ENCODE measurements at places on chromosomes 11 and 22. TPM values are rescaled to one million over a fixed set of nuclear protein-coding genes. Genes with fewer than 3 reads are reported as not detected.

- no peak overlapping the region for H3K27ac ChIP-seq
- no peak overlapping the region for H3K4me3 ChIP-seq
- no peaks in the 10 kb centered on the region for H3K36me3 ChIP-seq
- no peaks in the 10 kb centered on the region for H3K27me3 ChIP-seq
- no peak for DNase-seq
Observed at GRCh38 chr11:17600316-17601255, 53.5 kb downstream of the OTOG start.

Gene A4GALT
- not detected for total RNA-seq

DNA sequence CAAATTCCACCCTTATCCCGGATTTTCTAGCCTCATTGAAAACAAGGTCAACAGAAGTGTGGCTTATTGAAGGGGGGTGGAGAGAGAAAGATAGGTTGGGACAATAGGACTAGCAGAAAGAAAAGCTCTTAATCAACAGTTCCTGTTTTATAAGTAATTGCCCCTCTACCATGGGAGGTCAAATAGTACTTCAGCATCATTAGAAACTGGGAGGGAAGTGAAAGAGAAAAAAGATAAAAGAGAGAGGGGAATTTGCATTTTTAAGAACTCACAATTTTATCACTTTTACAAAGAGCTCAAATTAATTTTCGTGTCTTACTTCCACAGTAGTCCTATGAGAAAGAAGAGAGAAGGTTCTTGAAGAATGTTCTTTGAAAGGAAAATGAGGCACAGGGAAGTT is 89.2 kb downstream of the AMOTL1 start:
- H3K36me3 ChIP-seq, result no peaks in the 10 kb centered on the region
- no peak overlapping the region for H3K4me3 ChIP-seq
- no peaks in the 10 kb centered on the region for H3K4me1 ChIP-seq

GRCh38 chr22:23250056-23250784 is 69.9 kb downstream of the BCR start:
- no peak for DNase-seq
- peaks cover 50% of the 10 kb centered on the region for H3K4me1 ChIP-seq
- H3K27ac ChIP-seq, result peak overlapping the region; percentile 35

DNA sequence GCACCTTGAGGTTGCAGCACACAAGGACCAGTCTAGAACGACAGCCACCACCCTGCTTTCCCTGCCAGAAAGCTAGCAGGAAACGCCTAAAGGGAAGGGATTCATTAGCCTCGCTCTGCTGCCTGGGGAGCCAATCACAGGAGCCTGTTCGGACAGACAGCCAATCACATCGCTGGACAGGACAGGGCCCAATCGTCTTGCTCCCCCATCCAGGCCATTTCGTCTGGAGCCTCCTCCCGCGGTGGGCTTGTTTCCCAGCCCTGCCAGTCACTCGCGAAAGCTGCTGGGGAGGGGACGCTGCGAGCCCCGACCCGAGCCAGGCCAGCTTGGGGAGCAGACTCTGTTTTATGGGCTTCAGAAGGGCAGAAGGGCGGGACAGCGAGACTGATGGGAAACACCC is 79.8 kb upstream of the NCAM1 start:
- no peak overlapping the region for H3K27ac ChIP-seq
- no peaks in the 10 kb centered on the region for H3K4me1 ChIP-seq

DNA sequence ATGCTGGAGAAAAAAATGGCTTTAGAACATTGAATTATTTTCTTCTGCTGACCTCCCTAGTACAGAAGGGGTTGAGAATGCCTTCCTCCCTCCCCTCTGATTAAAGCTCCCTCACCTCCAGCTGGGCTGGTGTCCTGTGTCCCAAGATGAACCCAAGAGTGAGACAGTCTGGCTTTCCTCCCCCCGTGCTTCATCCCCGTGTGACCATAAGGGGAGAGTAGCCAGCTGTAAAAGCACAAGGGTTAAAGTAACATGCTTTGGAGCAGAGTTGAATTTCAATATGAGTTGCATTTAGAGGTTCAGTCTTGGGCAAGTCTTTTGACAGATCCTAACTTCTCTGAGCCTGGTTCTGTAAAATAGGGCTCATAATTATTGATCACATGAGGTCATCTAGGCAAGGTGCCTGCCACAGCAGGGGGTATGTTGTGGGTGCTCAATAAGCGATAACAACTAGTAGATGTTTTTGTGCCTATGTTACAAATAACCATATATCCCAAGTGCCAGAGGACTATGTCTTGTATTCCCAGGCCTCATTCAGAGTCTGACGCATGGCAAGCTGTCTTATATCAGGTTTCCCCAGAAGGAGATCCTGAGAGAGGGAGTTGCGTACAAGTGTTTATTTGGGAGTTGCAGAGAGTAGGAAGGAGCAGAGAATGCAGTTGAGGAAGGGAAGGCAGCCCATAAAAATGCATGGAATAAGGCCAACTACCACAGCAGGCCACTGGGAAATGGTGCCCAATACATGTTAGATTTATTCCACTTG is 4.1 kb downstream of the PRG2 start:
- H3K4me1 ChIP-seq, result no peaks in the 10 kb centered on the region
- no peak overlapping the region for H3K4me3 ChIP-seq
- DNase-seq, result no peak
- no peak overlapping the region for H3K27ac ChIP-seq

- peaks cover 67% of the 10 kb centered on the region for H3K36me3 ChIP-seq
- no peak for DNase-seq
- H3K27me3 ChIP-seq, result no peaks in the 10 kb centered on the region
- H3K4me3 ChIP-seq, result peak overlapping the region; percentile 97
- peak overlapping the region; percentile 95 for H3K27ac ChIP-seq
Observed at GRCh38 chr11:65502555-65503367, 3.9 kb downstream of the MALAT1 start.

DNA sequence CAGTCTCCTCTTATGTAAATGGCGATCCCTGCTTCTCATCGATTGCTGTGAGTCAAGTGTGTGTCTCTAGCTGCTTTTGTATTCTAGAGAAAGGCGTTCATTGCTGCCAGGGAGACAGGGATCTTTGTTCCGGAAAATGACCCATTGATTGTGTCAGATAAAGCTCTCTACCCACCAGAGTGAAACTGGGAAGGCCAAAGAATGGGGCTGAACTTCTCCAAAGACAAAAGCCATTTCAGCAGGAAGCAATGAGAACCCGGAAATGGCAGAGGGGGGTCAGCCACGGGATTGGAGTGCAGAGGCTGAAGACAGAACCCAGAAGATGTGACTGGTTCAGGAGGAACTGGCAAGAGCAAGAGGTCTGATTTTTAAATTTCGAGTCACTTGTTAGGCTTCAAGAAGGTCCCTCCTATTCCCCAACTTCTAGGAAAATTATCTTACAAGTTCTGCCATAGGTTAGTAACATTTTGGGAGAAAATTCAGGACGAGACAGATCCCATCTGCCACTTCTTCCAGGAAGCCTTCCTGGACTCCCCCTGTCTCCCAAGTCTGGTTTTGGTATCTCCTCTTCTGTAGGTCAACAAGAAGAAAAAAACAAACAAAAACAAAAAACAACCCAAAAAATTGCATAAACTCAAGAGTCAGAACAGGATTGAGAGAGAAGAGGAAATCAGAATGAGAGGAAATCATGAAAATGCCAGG is 110.6 kb downstream of the NECTIN1 start:
- H3K36me3 ChIP-seq, result no peaks in the 10 kb centered on the region
- H3K27ac ChIP-seq, result no peak overlapping the region
- H3K4me3 ChIP-seq, result no peak overlapping the region
- no peaks in the 10 kb centered on the region for H3K27me3 ChIP-seq
- no peaks in the 10 kb centered on the region for H3K4me1 ChIP-seq
- no peak for DNase-seq

DNA sequence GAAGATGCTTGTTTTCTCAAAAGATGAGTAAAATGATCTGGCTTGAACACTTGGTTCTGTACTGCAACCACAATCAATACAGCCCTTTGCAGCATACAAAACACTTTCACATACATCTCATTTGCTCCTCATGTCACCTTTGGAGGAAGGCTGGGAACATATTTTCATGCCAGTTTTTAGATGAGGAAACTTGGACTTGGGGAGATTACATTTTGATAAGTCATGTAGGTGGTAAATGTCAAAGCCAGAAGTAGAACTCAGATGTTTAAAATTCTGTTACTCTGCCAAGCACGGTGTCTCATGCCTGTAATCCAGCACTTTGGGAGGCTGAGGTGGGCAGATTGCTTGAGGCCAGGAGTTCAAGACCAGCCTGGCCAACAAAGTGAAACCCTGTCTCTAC is 121.8 kb downstream of the MICAL2 start:
- H3K36me3 ChIP-seq, result peaks cover 6% of the 10 kb centered on the region
- H3K27me3 ChIP-seq, result no peaks in the 10 kb centered on the region
- no peak overlapping the region for H3K4me3 ChIP-seq
- H3K4me1 ChIP-seq, result peaks cover 16% of the 10 kb centered on the region
- no peak for DNase-seq

- DNase-seq, result no peak
- no peaks in the 10 kb centered on the region for H3K4me1 ChIP-seq
- no peaks in the 10 kb centered on the region for H3K27me3 ChIP-seq
- no peak overlapping the region for H3K4me3 ChIP-seq
- no peak overlapping the region for H3K27ac ChIP-seq
- H3K36me3 ChIP-seq, result no peaks in the 10 kb centered on the region
Observed at GRCh38 chr11:76251226-76251575, 44.9 kb upstream of the WNT11 start.

- no peaks in the 10 kb centered on the region for H3K36me3 ChIP-seq
- no peak for DNase-seq
- H3K27me3 ChIP-seq, result no peaks in the 10 kb centered on the region
Observed at GRCh38 chr11:29612423-29612822, 404.4 kb downstream of the KCNA4 start.

DNA sequence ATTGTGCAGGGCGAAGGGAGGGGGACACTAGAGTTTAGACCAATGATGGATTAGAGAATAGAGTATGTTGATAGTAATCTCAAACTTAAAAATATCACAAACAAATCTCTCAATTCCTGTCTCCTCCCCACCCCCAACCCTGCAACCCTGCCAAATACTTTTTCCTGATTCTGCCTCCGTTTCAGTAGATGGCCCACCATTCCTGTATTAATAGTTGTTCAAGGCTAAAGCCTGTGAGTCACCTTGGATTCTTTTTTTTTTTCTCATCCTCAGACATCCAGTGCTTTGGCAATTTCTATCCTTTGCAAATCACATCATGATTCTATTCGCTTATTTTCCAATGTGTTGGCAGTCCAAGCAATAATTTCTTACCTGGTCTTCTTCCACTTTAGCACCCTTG is 207.9 kb downstream of the DYNC2H1 start:
- no peak overlapping the region for H3K4me3 ChIP-seq
- no peaks in the 10 kb centered on the region for H3K36me3 ChIP-seq
- DNase-seq, result no peak

- DNase-seq, result peak; percentile 65
- no peak overlapping the region for H3K4me3 ChIP-seq
- no peak overlapping the region for H3K27ac ChIP-seq
- H3K27me3 ChIP-seq, result no peaks in the 10 kb centered on the region
- H3K36me3 ChIP-seq, result no peaks in the 10 kb centered on the region
Observed at GRCh38 chr11:17384002-17384511, 4.4 kb downstream of the KCNJ11 start.

Gene CARNS1
- 2.7 TPM for total RNA-seq

DNA sequence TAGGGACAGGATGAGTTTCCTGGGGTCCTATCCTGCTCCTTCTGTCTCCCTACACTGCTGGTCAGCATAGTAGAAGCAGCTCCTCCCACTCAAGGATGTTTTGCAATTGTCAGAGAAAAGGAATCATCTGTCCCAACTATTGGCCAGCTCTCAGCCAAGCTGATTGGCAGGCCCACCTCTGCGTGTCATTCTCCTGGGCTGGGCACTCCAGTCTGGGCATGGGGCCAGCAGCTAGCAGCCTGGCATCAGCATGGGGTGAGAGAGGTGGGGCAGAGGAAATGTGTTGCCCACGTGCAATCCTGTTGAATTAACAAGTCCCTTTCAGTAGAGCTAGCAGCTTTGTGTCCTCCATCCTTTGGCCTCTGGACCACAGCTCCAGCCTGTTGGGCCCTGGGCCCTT is 14.1 kb downstream of the ANKK1 start:
- DNase-seq, result no peak
- no peak overlapping the region for H3K4me3 ChIP-seq
- H3K36me3 ChIP-seq, result no peaks in the 10 kb centered on the region
- no peak overlapping the region for H3K27ac ChIP-seq
- no peaks in the 10 kb centered on the region for H3K27me3 ChIP-seq
- no peaks in the 10 kb centered on the region for H3K4me1 ChIP-seq

Gene PKDREJ
- not detected for total RNA-seq

DNA sequence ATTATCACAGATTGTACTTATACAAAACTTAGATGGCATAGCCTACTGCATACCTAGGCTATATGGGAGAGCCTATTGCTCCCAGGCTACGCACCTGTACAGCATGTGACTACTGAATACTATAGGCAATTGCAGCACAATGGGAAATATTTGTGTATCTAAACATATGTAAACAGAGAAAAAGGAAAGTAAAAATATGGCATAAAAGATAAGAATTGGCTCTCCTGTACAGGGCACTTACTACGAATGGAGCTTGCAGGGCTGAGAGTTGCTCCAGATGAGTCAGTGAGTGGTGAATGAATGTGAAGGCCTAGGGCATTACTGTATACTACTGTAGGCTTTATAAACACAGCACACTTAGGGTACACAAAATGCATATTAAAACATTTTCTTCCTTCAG is 13.2 kb downstream of the APOL6 start:
- peak overlapping the region; percentile 17 for H3K4me3 ChIP-seq
- peaks cover 36% of the 10 kb centered on the region for H3K36me3 ChIP-seq
- DNase-seq, result no peak
- H3K27ac ChIP-seq, result peak overlapping the region; percentile 86
- peaks cover 56% of the 10 kb centered on the region for H3K4me1 ChIP-seq
- H3K27me3 ChIP-seq, result no peaks in the 10 kb centered on the region

DNA sequence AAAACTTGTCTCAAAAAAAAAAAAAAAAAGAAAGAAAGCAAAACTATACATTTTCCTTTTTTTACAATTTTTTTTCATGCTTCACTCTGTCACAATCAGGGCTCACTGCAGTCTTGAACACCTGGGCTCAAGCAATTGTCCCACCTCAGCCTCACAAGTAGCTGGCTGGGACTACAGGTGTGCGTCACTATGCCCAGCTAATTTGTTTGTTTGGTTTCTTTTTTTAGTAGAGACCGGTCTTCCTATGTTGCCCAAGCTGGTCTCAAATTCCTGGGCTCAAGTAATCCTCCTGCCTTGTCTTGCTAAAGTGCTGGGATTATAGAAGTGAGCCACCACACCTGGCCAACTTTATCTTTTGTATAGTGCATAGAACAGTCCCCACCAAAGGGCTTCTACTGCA is 15.0 kb upstream of the CXCR5 start:
- no peak overlapping the region for H3K4me3 ChIP-seq
- H3K36me3 ChIP-seq, result no peaks in the 10 kb centered on the region

Gene NPAS4
- total RNA-seq, result not detected

Gene MS4A7
- total RNA-seq, result 0.51 TPM

Gene SCGB2A2
- total RNA-seq, result not detected

GRCh38 chr11:79078456-79078855 is 362.4 kb downstream of the TENM4 start:
- no peaks in the 10 kb centered on the region for H3K27me3 ChIP-seq
- H3K27ac ChIP-seq, result no peak overlapping the region
- no peaks in the 10 kb centered on the region for H3K36me3 ChIP-seq

- H3K27me3 ChIP-seq, result no peaks in the 10 kb centered on the region
- H3K36me3 ChIP-seq, result no peaks in the 10 kb centered on the region
- no peak overlapping the region for H3K4me3 ChIP-seq
- H3K27ac ChIP-seq, result no peak overlapping the region
- DNase-seq, result no peak
Observed at GRCh38 chr22:41401781-41402648, 20.3 kb downstream of the TEF start.

Gene MS4A12
- total RNA-seq, result not detected
